Dorsolateral prefrontal cortex (tissue), 122 donors: ENCODE measurements at places on chromosomes 2 and 18.
A peak's percentile ranks its signal among the peaks of the same experiment; 100 is the strongest.

- DNase-seq, result no peak
Measured at GRCh38 chr18:56575819-56576663, 62.4 kb downstream of the TXNL1 start.

GRCh38 chr2:71576541-71576940 lies 123.2 kb downstream of the DYSF start:
- peak; percentile 69 for DNase-seq

- peak; percentile 54 for DNase-seq
Measured at GRCh38 chr2:177753682-177754491, 318.7 kb downstream of the PDE11A start.

DNA sequence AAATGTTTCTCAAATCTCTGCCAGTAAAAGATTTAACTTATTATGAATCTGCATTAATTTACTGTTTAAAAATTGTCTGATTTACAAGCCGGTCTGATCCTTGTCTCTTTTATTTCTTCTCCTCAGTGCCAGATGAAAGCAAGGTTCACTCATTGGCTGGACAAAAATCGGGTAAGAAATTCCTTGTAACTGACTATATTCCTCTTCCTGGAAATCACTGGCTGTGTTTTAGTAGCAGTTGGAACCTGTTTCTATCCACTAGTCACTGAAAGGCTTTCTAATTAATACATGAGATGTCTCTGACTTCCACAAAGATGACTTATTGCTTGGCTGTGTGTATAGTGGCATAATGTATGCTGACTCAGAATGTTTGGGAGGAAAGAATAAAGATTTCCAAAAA lies 436.6 kb upstream of the NRP2 start:
- no peak for DNase-seq

DNA sequence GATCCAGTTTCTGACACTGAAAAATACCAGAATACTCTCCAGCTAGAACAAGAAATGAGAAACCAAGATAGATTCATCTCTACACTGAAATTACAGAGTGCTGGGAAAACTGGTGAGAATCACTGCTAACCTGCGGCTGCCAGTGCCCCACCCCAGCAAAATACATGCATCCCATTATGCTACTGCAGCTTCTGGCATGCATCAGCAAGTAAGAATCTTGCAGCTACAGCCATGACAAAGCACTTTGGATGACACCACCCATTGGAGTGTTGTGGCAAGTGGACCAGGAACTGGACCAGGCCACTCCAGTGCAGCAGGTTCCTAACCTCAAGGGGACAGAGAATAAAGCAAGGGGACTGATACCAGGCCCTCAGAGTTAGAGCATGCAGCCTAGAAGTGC lies 378.8 kb upstream of the ETAA1 start:
- DNase-seq, result no peak

GRCh38 chr18:71784777-71785176 lies 759.4 kb downstream of the CBLN2 start:
- DNase-seq, result no peak

- DNase-seq, result no peak
Measured at GRCh38 chr18:62715436-62715758, at the start of gene PHLPP1. TSS of gene PHLPP1 (plus strand) at chr18:62715541. CDS start at chr18:62715684, 143 bp downstream.

DNA sequence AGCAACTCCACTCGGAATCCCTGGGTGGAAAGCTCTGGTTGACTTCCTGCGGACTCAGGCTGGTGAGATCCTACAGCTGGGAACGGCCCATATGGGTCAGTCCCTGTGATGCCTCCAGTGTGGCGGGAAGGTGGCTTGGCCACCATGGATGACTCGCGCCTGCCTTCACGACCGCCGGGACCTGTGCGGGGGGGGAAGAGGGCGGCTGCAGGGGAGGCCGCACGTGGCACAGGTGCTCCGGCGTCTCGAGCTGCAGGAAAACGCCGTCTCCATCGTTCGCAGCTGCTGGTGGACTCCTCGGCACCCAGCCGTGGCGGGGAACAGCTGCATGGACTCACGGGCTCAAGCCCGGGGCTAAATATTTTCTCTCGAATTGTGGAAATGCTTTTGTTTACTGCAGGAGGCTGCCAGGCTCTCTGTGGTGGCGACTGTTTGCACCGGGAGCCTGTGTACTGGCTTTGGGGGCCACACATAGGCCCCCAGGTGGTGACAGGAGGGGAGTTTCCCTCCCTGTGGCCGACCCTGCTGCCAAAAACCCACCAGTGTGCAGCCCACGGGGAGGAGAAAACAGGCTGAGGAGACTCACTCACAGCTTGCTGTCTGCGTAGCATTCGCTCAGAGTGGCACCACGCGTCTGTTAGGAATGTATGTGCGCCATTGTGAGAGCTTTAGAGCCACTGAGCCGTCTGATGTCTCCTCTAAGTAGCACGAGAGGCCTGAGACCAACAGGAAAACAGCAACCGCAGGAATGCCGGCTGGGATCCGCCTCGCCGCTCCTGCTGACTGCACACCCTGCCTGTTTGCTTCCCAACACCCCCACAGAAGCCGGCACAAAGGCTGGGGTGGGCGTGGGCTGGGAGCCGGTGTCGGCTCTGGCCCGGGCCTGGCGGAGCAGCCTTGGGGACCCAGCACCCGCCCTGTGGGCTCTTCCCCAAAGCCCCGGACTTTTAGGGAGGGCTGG lies 89.2 kb downstream of the NFATC1 start:
- peak; percentile 17 for DNase-seq

DNA sequence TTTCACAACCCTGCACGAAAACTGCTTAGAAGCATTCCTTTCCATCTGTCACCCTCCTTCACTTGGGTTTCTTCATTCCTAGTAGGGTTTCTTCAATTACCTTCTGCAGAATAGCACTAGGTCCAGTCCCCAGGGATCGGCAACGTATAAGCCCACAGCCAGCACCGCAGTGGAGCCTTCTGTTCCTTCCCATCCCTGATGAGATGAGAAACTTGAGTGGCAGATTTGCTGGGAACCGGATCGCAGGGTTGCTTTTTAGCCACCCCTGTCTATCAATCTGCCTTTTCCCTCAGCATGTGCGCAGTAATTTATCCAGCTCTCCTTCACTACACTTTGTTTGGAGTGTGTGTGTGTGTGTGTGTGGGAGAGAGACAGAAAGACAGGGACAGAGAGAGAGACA lies 94.2 kb downstream of the CD8B2 start:
- DNase-seq, result no peak

DNA sequence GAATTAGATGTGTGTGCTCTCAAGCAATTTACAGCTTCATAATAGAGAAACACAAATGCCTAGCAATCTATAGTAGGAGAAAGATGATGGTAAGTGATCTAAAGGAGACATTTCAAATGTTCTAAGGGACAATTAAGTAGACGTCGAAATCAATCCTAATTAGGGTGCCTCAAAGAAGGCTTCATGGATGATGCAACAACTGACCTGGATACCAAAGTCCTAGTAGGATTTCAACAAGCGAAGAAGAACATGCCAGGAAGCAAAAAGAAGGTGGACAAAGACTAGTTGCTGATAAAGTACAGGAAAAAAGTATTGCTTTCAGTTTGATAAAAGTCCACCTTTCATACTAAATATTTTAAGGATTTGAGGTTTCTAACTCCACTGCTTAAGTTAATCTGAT lies 12.5 kb downstream of the FIGN start:
- no peak for DNase-seq

DNA sequence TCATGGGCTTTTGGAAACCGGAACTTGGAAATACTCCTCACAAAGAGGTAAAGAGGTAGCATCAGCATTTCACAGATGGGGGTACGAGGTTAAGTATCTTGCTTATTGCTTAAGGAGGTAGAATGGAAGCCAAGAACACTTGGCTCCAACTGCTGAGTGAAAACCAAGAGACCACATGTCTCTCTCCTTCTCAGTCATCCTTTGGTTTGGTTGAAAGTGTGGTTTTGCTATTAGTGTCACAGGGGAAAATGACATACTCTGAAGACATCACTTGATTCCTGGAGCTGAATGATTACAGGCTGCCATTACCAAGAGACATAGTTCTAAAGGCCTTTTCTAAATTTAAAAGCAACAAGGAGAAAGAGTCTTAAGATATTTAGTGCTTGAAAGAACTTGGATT lies 41.5 kb downstream of the ANTXR1 start:
- DNase-seq, result no peak

DNA sequence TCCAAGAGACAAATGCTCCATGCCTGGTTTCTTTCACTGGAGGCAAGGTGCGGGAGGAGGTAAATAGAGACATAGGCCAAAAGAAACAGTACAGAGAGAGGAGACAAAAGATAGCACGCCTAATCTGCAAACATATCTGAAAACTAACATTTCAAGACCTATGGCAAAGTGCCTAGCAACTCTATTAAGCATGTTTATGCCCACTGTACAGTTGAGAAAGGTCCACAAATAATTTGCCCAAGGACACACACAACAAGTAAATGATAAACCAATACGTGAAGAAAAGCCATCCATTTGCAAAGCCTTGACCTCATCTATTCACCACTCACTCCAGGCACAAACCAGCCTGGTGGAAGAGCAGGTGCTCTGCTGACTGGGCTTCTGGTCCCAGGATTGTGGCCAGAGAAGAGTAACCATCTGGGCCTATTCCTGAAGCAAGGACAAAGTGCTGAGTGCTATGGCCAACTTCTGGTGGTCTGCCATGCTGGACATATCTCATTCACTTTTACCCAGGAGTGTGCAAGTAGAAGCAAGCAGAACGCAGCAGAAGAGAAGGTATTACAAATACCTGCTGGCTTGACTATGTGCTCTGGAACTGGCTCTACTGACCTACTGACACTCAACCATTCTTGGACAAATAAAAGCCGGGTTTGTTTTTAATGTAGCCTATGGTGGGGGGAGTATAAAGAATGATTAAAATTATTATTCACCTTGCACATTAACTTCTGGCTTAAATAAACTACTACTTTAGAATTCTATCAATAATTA lies 25.3 kb downstream of the TMEM131 start:
- no peak for DNase-seq

GRCh38 chr2:234493796-234494195 lies 3.1 kb downstream of the ARL4C start:
- no peak for DNase-seq

DNA sequence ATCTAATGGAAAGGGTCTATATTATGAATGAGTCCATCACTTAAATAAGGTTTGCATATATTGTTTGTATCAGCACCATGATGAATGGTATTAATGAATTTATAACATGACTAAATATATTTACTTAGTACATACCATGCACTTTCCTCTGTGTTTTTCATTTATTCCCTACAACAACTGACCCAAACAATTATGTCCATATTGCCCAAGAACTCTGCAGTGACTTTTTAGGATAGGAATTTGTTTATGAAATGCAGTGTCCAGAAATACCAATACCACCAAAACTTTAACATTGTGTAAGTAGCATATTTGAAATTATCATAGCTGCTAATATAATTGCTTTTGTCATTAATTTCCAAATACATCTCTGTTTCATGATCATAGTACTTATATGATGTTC lies 119.7 kb downstream of the WDR7 start:
- no peak for DNase-seq

GRCh38 chr2:226797989-226798421 lies 1.6 kb downstream of the IRS1 start:
- no peak for DNase-seq

GRCh38 chr2:195312662-195313061 lies 344.4 kb upstream of the SLC39A10 start:
- DNase-seq, result no peak

- DNase-seq, result no peak
Measured at GRCh38 chr2:190970160-190970559, 43.8 kb downstream of the STAT1 start.

DNA sequence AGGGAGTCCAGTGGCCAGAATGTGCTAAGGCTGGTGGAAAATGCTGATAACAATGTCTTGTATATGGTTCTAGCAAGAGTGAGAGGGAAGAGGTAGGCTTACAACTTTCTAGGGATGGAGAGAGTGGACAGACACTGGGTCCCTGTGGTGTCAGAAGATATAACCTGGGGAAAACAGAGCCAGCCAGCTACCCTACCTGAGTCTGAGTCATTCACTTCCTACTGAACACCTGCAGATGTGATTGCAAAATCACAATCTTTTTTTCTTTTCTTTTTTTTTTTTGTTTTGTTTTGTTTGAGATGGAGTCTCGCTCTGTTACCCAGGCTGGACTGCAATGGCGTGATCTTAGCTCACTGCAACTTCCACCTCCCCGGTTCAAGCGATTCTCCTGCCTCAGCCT lies 7.3 kb downstream of the TET3 start:
- no peak for DNase-seq

GRCh38 chr18:62119884-62120283 lies 67.0 kb downstream of the PIGN start:
- no peak for DNase-seq

- no peak for DNase-seq
Measured at GRCh38 chr2:102206666-102207341, 20.0 kb downstream of the IL1RL2 start.

- no peak for DNase-seq
Measured at GRCh38 chr18:46253498-46253897, 149.3 kb downstream of the HAUS1 start.
